ENCODE measurements at places on chromosomes 6 and 20.

DNA sequence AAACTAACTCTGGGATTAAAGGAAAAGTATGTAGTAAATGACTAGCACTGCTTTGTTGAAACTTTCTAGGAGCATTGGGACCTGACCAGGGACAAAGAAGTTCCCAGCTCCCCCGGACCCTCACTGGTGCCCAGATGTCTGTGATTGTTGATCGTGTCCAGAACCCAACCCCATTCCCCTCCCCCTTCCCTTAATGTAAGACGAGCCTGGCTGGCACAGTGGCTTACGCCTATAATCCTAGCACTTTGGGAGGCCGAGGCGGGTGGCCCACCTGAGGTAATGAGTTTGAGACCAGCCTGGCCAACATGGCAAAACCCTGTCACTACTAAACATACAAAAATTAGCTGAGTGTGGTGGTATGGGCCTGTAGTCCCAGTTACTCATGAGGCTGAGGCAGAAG, 750.3 kb downstream of the CBLN4 start:
- DNase-seq, result no peak

DNA sequence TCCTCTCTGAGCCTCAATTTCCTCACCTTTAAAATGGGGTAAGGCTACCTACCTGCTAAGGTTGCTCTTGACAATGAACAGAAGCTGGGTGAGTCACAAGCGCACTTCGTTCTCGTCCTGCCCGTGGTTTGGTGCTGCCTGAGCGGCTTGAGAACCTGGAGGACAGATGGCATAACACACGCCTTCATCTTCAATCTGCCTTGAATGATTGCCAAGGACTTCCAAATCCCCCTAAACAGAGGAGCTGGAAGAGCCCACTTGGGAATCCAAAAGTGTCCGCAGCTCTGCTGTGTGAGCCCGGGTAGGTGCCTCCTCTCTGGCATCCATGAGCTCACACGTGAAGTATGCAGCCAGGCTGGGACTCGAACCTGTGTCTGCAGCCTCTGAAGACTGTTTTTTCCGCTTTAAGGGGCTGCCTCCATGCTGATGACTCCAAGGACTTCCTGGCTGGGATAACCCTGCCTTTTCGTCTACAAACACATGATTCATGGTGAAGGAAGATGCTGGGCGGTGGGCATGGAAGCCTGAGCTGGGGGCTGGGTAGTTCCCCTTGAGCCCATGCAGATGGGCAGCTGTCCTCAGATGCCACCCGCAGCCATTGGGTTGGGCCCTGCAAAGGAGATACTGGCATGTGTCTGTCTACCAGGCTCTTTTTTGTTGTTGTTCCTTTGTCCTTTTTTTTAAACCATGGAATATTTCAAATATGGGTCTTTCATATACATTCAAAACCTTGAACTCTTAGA, 25.3 kb upstream of the CSNK2A1 start:
- no peak for DNase-seq

- no peak for DNase-seq
Observed at GRCh38 chr6:63807056-63807455, 171.5 kb downstream of the PHF3 start.

DNA sequence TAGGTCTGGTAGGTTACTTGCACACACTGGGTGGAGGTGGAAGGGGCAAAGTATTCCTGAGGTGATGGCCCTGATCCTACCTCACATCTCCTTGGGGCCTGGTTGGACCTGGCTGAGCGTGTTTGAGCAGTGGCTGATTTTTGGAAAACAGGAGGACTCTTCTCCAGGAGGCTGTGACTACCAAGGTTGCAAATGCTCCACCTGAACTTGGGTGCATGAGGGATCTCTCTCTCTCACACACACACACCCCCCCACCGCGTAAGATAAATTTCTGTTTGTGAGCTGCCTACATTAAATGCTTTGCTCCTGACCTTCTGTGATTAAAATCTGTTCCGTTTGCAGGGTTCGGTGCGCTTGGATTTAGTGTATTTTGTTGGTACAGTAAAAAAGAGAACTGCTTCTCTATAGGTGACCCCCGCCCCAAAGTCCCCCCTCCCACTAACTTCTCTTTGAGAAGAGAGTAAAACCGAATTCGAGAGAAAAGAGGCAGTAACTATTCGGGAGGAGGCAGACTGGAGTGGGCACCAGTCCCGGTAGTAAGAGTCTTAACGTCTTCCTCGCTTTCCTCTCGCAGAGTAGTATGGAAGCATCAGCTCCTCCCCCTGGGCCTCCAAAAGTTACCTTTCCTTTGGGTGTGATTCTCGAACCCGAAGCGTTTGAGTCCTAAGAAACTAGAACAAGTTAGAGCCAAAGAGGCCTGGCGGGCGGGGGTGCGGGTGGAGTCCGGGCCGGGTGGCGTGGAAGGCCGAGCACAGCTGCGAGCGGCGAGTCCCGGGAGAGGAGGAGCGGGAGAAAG, 585 bp upstream of the DSE start:
- DNase-seq, result no peak

GRCh38 chr6:164916087-164916486, 393.3 kb downstream of the C6orf118 start:
- no peak for DNase-seq

DNA sequence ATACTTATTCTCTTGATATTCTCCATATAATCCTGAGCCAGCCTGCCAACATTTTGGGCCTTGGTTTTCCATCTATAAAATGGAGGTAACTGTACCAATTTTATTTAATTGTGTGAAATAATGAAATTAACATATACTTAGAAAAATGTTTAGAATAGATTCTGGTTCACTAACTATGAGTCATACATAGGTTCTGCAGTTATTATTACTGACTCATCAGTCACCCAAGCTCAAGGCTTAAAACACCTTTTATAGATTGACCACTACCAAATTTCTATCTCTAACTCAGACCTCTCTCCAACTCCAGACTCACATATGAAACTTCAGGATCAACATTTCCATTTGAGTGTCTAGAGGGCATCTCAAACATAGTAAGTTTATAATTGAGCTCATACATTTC, 1277.2 kb upstream of the GJE1 start:
- no peak for DNase-seq

DNA sequence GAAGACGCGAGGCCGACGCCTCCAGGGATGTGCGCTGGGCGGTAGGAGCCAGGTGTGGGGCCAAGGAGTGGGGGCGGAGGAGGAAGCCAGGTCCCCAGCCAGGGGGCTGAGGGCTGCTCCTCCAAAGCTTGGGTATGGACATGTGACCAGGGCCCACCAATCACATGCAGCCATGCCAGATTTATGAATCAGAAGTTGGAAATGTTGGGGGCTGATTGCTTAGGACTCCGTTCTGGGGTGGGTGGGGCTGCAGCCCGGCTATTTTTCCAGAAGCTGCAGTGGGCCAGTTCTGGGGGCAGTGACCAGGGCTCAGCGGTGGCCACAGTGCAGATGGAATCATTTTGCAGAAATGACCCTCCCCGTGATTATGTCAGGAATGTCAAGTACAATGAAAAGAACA, 96.0 kb downstream of the CEBPB start:
- peak; percentile 66 for DNase-seq

GRCh38 chr6:122129313-122130025, 270.0 kb upstream of the HSF2 start:
- DNase-seq, result no peak

DNA sequence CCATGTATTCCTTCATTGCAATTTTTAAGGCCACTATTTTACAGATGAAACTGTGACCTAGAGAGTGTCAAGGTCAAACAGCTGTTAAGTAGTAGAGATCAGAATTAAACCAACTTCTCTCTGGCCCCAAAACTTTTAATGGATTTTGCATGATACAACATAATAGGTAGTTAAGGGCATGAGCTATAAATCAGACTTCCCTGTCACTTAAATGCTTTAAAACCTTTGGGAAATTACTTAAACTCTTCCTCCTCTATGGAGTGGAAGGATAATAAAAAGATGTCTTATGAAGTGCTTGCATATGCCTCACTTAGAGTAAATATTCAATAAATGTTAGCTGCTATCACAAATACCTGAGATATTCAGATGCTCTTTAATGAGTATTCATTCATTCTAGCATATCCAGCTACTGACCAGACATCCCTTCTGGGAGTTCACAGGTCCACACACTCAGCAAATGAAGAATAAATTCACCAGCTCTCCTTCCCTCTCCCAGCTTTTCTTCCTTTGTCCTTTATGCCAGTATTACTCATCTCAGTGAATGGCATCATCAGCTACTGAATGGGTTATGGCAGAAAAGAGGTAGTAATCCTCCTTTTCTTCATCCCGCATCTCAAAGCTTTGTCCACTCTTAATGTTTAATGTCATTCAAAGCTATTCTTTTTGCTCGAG, 36.2 kb downstream of the EYA4 start:
- no peak for DNase-seq

DNA sequence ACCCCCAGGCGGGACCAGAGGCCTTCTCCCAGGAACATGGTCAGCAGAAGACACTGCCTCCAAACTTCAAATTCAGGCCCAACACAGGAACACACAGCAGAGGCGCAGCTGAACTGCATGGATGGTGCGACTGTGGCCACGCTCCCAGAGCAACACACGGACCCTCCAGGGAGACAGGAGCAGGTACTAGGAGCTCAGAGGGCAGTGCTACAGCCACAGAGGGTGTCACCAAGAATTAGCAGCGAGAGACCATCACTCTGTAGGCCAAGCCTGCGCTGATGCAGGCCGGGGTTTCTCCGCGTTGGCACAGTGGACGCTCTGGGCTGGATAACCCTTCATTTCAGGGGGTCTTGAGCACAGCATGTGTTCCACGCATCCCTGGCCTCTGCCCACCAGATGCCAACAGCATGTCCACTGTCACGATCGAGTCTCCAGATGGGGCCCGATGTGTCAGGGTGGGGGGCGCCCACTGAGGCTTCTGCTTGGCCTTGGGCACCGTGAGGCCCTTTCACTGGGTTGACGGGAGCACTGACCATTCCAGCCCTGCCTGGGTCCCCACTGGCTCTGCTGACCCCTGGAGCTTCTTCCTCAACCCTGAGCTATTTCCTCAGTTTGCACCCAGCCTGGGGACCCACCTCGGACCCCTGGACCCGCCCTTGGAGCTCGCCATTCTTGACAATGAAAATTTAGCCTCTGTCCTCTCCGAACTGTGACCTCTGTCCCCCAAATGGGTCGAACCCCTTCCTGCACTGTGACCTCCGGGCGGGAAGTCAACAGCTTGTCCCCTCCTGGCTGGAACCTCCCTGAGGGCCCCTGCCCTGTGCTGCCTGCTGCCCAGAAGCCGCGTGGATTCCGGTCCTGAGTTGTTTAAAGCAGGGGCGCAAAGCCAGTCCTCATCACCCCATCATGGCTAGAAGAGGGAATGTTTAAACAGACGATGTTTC, 239.4 kb downstream of the DLL1 start:
- no peak for DNase-seq

- no peak for DNase-seq
Observed at GRCh38 chr6:166499350-166500163, 86.9 kb downstream of the RAMACL start.

DNA sequence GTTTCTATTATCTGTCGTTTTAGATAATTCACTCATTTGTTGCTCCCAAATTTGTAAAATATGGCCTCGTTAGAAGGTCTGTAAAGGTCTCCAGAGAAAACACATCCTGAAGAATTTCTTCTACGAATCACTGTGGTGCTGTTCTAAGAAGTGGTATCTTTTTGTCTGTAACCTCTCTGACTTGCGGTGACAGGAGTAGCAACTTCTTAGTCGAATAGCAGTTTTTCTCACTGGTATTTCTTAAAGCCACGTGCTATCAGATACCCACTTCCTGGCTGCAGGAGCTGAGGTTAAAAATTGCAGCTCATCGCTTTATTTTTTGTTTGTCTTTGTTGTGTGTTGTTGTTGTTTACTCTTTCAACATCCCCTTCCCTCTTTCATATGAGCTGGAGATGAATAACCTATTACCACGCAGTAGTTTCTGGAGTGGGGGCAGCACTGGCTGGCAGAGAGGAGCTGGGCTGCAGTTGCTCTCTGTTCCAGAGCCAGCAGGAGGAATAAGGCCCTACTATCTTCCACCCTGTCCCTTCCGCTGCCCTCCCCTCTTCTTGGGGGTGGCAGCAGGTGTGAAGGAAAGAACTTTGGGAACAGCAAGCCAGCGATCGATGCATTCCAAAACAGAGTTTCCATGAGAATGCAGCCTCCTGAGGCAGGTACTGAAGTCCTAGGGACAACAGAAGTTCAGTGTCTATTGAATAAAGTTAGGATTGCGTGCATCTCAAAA, 64.7 kb downstream of the C6orf118 start:
- no peak for DNase-seq

DNA sequence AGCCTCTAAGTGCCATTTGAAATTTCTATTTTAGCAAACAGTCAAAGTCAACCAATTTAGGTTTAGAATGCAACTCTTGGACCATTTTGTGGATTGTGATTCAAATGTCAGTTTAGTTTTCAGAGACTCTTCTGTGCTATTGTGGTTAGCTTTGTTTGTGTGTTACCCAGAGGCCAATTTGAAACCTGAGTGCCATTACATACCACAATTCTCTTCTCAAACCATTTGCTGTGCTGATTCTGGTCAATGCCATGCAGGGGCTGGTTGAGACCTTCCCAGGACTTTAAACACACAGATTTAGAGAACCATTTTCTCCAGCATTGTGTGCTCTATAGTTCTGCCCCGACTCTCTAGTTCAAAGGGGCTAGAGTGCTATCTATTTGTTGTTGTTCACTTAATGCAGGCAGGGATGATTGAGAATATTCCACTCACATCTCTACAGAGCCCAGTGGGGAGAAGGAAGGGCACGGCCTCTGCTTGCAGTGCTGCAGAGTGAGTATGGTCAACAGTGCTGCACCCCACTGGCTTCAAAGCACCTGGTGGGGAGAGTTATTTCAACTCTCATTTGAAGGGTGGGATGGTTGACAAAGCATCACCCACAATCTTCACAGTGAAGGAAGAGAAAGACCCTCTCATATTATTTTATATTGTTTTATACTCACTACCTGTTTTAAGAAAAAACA, 738.2 kb downstream of the COL12A1 start:
- no peak for DNase-seq

DNA sequence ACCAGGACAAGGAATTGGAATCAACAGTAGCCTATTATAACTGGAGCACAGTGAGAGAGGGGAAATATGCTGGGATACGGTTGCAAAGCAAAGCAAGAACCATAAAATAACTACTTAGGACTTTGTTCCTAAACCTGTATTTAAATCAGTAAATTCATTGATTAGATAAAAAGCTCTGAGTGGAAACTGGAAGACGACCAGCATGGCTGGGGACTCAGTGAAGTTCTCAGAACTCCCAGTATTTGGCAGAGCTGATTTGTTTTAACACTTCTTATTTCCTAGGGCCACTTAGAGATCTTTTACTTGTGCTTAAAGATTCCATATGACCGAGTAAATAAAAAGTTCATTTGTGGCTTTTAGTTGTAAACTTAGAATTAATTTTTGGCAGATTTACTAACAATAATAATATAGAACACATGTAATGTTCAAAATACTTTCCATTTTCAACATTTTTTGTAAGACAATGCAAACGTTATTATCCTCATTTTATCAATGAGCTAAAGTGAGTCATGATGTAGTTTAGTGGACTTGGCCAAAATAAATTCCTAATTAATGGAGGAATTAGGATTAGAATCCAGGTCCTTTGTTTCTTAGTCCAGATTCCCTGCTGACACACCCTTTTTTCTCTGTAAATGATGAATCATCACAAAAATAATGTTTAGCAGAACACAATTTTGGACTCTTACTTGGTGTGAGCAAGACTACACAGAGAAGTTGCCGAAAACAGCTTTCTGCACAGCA, 392.9 kb downstream of the GJA1 start:
- no peak for DNase-seq

All from astrocyte of the cerebellum (primary cell).